Natural killer cell treated with Interleukin-12 subunit alpha and Interleukin-12 subunit beta and Interleukin-15 and Interleukin-18, amount 100 ng/mL, for 72 hours (primary cell): ENCODE measurements at places on chromosomes 1 and 21. TPM values are rescaled to one million over a fixed set of nuclear protein-coding genes. Genes with fewer than 3 reads are reported as not detected.

DNA sequence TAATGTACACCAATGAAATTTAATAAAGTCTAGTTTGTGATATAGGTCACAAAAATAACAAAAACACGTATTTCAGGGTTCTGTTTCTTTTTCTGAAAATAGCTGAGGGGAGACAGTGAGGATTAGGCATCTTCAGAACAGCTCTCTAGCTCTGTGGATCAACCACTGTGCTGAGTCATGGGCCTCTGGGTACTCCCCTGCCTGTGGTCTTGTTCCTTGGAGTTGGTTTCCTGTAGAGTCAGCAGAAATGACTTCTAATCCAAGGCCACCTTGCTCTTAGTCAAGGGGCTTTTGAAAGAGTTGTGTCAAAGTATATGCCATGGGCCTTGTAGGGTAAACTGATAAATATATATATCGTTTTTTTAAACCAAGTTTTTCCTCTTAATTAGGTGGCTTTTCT lies 141.8 kb upstream of the ZRANB2 start:
- no peaks in the 10 kb centered on the region for H3K4me1 ChIP-seq
- H3K27ac ChIP-seq: no peak overlapping the region
- DNase-seq: no peak
- no peak overlapping the region for H3K4me3 ChIP-seq

- no peaks in the 10 kb centered on the region for H3K4me1 ChIP-seq
- H3K4me3 ChIP-seq: no peak overlapping the region
- no peak for DNase-seq
- no peaks in the 10 kb centered on the region for H3K27me3 ChIP-seq
These were observed 51.5 kb downstream of the PTPRF start for GRCh38 chr1:43582162-43582566.

RIMS3 gene
- 2.0 TPM for total RNA-seq

AIRE gene
- total RNA-seq: not detected

L1TD1 gene
- total RNA-seq: not detected

LENEP gene
- total RNA-seq: 0.48 TPM
